ENCODE measurements at places on chromosomes 5 and 9. TPM values are rescaled to one million over a fixed set of nuclear protein-coding genes. Genes with fewer than 3 reads are reported as not detected.

The ASTN2 gene
- total RNA-seq: 4.9 TPM

The SCGB3A2 gene
- total RNA-seq: not detected

The IFNA21 gene
- not detected for total RNA-seq

The MAMDC2 gene
- total RNA-seq: 4.6 TPM

The FAT2 gene
- total RNA-seq: not detected

The TMEM252 gene
- not detected for total RNA-seq

The SHISAL2B gene
- total RNA-seq: not detected

The MEGF10 gene
- total RNA-seq: 0.49 TPM

The PDGFRB gene
- total RNA-seq: 26.0 TPM

The C9orf153 gene
- total RNA-seq: 0.20 TPM

The APBA1 gene
- total RNA-seq: 14.4 TPM

The C5orf52 gene
- total RNA-seq: 3.6 TPM

The RNF208 gene
- total RNA-seq: 9.7 TPM

The IRX2 gene
- not detected for total RNA-seq

The SIT1 gene
- 0.46 TPM for total RNA-seq

The MARCHF3 gene
- total RNA-seq: 57.7 TPM

The HMCN2 gene
- 23.3 TPM for total RNA-seq

The SLC34A1 gene
- total RNA-seq: not detected

The ANKRD18B gene
- not detected for total RNA-seq

The PCSK1 gene
- total RNA-seq: 4.1 TPM

The TMEM215 gene
- total RNA-seq: not detected

The ADAM19 gene
- total RNA-seq: 9.1 TPM

The PCDHB16 gene
- total RNA-seq: 1.2 TPM

The IL9 gene
- not detected for total RNA-seq

The GFPT2 gene
- 1.5 TPM for total RNA-seq

The PKD2L2 gene
- not detected for total RNA-seq

The LURAP1L gene
- 29.8 TPM for total RNA-seq

The ADRA1B gene
- total RNA-seq: 2.5 TPM

The LRRC19 gene
- 116 TPM for total RNA-seq

The CSF2 gene
- not detected for total RNA-seq

The INSL6 gene
- total RNA-seq: not detected

The UBE2R2 gene
- total RNA-seq: 40.8 TPM

The AQP3 gene
- total RNA-seq: 8.4 TPM

The MYMK gene
- not detected for total RNA-seq

The EFNA5 gene
- 10.4 TPM for total RNA-seq

The PTPN3 gene
- total RNA-seq: 27.7 TPM

The NOXA1 gene
- total RNA-seq: 33.3 TPM

All from left colon (tissue), 2 donors.